Glutamatergic neuron (in vitro differentiated cells): ENCODE measurements at places on chromosomes 6 and 20.
A peak's percentile ranks its signal among the peaks of the same experiment; 100 is the strongest.

DNA sequence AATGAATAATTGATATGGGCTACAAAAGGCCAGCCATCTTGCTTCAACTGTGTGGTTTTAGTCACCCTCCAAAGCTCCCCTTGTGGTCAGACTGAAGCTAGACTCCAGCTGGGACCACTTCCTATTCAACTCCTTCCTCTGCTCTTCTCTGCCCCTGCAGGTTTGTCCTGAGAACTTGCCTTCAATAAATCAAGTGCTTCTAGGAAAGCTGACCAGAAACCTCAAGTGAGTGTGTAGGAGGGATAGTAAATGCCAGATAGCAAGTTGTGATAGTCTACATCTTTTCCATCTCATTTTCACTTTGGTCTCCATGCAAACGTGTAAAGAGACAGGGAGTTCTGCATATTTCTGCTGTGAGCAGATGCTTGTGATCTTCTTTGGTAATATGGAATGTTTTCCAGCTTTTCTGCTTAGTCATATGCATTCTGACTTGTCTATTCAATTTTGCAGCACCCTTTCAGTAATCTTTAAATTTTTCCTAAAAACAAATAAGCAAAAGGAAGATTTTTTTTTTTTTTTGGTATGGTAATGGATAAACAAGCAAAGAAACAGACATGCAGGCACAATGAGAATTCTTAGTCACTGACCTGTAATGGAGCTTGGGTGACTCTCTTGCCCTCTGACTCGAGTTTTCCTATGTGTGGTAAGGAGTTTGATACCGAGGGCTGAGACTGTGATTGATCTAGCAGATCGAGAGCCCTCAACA, 201.3 kb upstream of the BTBD3 start:
- DNase-seq = peak; percentile 27

- no peak for DNase-seq
These were observed 31.1 kb upstream of the SSTR4 start for GRCh38 chr20:23003881-23004460.

DNA sequence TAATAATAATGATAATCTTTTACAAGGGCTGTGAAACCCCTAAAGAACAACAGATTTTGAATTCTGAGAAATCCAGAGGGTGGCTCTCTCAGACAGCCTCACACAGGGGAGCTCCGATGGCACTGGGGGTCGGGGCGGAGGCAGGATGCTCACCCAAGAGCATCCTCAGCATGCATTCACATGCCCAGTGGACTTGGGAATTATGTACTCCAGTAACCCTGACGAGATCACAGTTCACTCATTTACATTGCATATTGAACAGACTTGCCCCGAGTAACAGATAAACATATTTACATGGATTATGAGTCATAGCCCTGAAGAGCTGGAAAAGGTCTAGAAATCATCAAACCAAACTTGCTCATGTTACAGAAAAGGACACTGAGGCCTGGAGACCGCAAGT, 482.7 kb upstream of the JARID2 start:
- no peak for DNase-seq

- DNase-seq = no peak
These were observed 8.7 kb upstream of the PLTP start for GRCh38 chr20:45920462-45921336.

- DNase-seq = peak; percentile 85
These were observed at the start of gene SYNJ2 for GRCh38 chr6:157981395-157982101. TSS of gene SYNJ2 (plus strand) at chr6:157981863. CDS start at chr6:157981962, 99 bp downstream.

DNA sequence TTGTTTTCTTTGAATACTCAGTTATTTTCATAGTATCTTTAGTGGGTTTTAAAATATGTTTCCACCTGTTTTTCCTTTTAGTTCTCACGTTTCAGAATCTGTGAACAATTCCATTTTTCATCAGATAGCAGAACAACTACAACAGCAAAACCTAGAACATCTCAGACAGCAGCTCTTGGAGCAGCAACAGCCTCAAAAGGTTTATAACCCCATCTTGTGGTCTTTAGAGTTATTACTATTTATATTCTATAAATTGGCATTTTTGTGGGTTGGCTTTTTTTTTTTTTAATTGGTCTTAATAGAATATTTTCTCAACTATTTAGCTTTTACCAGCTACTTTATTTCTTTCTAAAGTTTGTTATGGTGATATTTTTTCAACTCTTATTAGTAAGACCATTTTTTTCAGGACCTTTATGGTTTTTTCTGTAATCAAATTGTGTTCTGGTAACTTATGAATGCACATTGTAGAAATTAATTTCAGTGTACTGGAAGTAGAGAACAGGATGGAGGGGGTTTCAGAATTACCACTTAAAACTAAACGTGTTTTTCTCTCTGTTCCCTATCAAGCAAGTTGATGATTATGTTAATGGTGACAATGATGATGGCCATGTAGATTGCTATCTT, 72.2 kb downstream of the SCAF8 start:
- DNase-seq = no peak

DNA sequence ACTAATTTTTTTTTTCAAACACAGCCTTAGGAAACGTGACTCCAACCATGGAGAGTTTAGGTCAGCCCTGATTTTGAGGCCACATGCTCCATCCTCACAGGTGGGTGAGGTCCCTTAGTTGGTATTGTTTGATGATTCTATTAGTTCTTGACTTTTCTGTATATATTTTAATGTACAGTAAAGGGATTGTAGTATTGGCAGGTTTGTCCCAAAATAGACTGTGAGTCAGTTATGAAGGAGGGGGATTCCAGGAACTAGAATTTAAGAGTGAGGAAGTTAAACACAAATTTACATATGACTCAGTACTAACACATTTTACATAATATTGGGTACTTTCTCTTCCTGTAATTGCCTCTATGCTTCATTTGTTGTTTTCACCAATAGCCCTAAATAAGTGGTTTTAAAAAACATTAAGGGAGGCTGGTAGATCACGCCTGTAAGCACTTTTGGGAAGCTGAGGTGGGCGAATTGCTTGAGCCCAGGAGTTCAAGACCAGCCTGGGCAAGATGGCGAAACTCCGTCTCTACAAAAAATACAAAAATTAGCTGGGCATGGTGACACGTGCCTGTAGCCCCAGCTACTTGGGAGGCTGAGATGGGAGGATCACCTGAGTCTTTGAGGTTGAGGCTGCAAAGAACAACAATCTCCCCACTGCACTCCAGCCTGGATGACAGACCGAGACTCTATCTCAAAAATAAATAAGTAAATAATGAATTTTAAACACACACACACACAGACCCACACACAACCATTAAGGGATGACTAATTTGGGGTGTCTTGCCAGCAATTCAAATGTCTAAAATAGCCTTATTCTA, 81.8 kb downstream of the SGK1 start:
- no peak for DNase-seq

- DNase-seq = no peak
These were observed 4.6 kb downstream of the SYTL3 start for GRCh38 chr6:158654498-158654897.

DNA sequence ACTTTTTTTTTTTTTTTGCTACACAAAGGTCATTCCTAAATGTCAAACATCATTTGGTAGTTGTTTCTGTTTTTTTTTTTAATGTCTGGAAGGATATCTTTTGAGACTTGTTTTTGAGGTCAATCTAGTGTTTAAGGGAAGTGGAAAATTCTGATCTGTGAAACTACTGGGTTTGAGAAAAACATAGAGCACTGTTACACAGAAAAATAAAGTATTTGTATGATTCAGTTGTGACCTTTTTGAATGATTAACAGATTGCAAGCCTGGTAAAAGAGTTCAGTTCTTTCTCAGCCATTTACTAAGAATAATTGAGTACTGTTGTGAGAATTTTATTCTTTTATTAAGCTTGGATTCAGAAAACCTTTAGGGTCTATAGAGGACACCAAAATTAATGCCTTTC, 276.7 kb downstream of the ADGRB3 start:
- DNase-seq = no peak

GRCh38 chr6:36327226-36327918, 9.3 kb downstream of the BNIP5 start:
- DNase-seq = no peak

GRCh38 chr6:17277256-17277655, 3.9 kb upstream of the RBM24 start:
- no peak for DNase-seq

- no peak for DNase-seq
These were observed 178.0 kb upstream of the SASH1 start for GRCh38 chr6:148164645-148165044.

GRCh38 chr20:50343490-50344179, 153.0 kb downstream of the CEBPB start:
- DNase-seq = no peak

GRCh38 chr20:44475694-44476560, at the start of gene TTPAL:
TSS of gene TTPAL (plus strand) at chr20:44475874. CDS start at chr20:44480000, 4,126 bp downstream.
- peak; percentile 90 for DNase-seq

GRCh38 chr6:26452631-26453235, 5.0 kb upstream of the BTN2A1 start:
- DNase-seq = no peak

- no peak for DNase-seq
These were observed 376.7 kb upstream of the CITED2 start for GRCh38 chr6:139751179-139751578.

DNA sequence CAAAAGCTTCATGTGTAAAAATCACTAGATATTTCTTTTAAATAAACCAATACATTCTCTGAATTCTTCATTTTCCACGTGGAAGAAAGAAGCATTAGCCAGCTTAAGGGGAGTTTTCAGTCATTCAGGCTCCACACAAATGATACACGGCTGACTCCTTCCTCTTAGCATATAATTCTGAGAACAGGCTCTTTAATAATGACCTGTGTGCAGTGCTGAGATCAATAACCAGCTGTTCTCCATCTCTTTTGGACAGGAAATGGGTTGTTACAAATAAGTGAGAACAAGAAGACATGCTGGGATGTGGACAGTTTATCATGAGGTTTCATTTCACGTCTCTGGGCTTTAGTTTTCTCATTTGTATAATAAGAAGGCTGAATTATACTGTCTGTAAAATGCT, 146.9 kb upstream of the C6orf118 start:
- no peak for DNase-seq

GRCh38 chr20:5357946-5358345, 41.2 kb upstream of the PROKR2 start:
- no peak for DNase-seq

DNA sequence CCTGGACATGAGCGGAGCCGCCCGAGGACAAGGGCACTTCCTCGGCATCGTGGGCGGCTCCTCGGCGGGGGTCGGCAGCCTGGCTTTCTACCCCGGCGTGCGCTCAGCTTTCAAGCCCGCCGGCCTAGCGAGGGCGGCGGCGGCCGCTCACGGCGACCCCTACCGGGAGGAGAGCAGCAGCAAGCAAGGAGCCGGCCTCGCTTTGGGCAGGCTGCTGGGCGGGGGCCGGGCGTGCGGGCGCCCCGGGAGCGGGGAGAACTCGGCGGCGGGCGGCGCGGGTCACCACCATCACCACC, 6.7 kb downstream of the PRDM13 start:
- peak; percentile 87 for DNase-seq

DNA sequence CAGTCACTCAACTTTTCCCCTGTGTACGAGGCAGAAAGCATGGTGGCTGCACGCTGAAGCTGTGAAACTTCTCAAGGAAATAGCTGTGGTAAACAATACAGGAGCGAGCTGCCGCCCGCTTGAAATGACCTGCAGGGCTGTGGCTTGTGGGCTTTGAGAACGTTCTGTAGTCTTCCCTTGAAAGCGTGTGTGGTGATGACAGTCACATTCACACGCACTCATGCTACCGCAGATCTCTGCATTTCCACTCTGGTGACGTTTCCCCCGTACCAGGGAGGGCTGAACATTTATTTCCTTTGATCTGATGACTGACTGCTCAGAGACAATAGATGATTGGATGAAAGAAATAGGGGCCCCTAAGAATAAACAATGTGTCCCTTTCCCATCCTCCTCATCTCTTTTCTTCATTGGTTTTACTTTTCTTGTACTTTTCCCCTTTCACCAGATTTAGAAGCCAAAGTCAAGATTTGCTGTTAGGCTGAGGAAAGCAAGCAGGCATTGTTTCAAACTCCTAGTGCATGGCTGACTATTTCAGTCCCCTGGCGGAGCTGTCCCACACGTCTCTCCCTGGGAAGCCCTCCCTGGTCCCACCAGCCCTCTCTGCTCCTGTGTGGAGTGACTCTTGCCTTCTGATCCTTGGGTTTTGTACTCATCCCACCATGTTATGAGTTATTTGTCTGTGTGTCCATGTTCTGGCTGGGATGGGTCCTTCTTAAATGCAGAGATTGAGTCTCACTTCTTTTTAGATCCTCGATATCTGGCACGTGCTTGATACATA, 3.9 kb downstream of the SYTL3 start:
- DNase-seq = no peak

GRCh38 chr20:5668529-5668868, 81.7 kb upstream of the SHLD1 start:
- DNase-seq = no peak

DNA sequence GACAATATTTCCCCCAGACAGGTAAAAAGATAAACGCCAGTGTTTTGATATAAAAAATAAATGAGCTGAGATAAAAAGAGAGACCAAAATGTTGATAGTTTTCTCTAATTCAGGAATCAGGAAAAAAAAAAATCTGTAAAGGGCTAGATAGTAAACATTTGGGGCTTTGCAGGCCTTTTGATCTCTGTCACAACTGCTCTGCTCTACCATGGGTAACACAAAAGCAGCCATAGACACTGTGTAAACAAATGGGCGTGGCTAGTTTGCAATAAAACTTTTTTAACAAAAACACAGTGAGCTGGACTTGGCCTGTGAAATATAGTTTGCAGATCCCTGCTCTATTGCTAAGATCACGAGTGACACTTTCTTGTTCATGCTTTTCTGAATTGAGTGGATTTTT, 219.1 kb upstream of the STXBP5 start:
- no peak for DNase-seq

GRCh38 chr20:63850689-63851547, 10.4 kb upstream of the ABHD16B start:
- DNase-seq = no peak

GRCh38 chr6:68747110-68747790, 112.2 kb downstream of the ADGRB3 start:
- no peak for DNase-seq

DNA sequence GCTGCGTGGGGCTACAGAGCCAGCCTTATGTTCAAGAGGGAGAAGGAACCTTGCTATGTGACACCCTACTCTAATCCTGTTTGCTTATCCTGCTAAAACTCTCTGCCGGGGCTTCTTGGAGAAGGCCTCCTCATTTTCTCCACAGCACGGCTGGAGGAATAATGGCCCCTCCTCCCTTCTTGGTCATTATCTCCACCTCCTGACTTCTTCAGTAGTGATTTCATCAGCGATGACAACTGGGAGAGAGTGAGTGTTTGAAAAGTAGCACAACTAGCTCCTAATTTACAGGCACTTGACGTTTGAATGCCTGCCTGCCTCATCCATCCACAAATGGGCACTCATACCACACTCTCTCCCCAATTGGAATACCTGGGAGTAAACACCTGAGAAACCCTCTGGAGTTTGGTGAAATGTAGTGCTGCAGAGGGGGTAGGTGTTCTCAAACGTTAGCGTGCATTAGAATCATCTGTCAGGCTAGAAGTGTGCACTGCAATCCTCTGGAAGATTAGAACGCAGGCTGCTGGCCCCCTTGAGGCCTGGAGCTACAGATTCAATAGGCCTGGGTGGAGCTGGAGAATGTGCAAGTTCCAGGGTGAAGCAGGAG, 148.5 kb downstream of the FOXC1 start:
- no peak for DNase-seq
